Progenitor cell of endocrine pancreas (in vitro differentiated cells): ENCODE measurements at places on chromosomes 5 and 9. TPM values are rescaled to one million over a fixed set of nuclear protein-coding genes. Genes with fewer than 3 reads are reported as not detected.

DNA sequence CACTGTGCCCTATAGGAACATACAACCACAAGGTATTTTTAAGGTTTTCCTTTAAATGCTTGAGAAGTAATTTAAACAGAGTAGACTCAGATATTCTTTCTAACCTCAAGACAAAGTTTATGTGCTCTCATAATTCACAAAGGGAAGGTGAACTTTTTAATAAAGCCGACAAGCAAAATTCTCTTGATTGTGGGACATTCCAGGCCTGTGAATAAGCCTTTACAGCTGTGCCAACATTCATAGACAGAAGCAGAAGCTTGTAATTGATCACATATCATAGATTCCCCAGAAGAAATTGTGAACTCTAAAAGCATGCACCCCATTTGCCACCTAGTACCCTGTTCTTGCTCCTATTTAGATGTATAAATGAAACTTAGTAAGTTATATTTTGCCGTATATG lies 1107.8 kb upstream of the SEMA6A start:
- no peak for DNase-seq

- DNase-seq = no peak
These were observed 110.3 kb downstream of the SLC12A2 start for GRCh38 chr5:128193665-128194390.

DNA sequence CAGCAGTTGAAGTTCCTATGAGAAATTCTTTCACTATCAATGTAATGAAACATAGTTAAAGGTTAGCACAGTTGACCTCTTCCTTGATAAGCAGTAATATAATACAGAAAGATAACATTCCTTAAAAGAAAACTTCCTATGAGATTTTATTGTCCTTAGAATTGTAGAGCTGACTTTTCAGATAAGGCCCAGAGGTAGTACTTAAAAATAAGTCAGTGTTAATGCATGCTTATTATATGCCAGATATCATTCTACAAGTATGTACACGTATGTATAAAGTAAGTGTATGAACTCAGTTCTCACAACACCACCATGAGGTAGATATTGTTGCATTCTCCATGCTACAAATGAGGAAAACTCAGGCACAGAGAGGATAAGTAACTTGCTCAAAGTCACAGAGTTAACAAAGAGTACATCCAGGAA lies 15.3 kb downstream of the AP3S1 start:
- no peak for DNase-seq

- DNase-seq = no peak
These were observed 121.2 kb upstream of the IRX2 start for GRCh38 chr5:2872676-2873075.

DNA sequence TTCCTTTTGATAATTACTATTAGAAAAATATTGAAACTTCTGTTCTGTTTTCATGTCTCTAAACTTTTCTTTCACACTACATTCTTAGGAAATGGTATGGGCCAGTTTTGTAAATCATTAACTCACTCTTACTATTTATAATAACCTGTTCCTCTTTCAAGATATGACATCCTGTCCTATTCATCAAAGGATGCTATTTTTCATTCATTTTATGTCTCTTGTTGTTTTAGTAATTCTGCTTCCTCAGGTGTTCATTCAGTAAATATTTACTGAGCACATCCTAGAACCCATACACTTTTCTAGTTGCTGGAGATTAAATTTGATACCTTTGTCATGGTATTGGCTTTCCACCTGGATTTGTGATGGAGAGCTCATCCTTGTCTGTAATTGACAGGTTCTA lies 58.0 kb downstream of the GDA start:
- DNase-seq = no peak

DNA sequence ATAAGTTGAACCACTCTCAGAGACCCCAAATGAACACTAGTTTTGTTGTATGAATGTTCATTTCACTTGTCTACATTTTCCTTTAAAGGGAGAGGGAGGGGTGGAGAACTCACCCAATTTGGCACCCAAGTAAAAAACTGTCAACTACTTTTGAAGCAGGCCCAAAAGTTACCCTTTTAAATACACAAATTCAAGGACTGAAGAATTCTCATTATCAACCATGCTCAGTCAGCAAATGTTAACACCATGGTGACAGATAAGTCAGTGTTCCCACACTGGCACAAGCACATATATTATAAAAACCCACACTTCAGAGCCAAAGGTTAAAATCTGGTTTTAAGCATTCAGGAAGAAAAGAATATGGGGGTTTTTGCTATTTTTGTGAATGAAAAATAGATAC lies 31.6 kb downstream of the CSNK1A1 start:
- no peak for DNase-seq

DNA sequence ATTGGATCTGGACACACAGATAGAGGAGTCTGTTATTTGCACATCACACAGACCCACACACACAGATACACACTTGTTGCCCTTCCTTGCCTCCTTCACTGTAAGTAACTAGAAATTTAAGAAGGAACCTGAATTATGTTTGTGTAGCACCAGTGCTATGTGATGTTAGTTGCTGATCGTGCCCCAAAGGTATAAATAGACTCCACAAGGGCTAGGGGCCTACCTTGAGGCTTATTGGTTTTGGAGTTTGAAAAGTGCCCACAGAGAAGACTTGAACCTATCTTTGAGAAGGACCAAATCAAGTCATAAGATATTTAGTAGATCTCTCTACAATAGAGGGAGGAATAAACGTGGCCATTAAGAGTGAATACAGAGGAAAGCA lies 8.8 kb upstream of the TGFBI start:
- no peak for DNase-seq

DNA sequence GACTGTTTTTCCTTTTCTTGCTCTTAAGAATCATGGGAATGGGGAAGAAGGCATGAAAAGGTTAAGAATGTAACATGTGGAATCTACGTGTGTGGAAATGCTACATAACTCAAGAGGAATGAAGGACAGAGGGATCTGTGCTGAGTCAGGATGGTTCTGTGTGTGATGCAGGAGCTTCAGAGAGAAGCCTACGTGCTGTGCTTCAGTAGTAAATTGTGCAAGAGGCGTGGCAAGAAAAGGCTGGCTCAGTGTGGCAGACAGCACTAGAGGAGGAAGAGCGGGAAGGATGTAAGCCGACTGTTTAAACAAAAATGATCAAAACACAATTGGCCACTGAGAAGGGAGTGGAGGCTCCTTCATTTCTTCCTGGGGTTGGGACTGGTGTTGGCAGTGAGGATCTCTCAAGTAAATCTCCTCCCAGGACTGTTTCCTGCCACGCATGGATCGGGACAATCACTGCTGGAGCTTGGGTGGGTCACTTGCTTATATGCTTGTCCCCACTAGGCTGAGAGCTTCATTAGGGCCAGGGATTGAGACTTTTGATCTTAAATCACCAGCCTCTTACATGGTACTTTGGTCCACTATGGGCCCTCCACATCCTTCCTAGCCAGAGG lies 59.4 kb upstream of the BASP1 start:
- DNase-seq = no peak

DNA sequence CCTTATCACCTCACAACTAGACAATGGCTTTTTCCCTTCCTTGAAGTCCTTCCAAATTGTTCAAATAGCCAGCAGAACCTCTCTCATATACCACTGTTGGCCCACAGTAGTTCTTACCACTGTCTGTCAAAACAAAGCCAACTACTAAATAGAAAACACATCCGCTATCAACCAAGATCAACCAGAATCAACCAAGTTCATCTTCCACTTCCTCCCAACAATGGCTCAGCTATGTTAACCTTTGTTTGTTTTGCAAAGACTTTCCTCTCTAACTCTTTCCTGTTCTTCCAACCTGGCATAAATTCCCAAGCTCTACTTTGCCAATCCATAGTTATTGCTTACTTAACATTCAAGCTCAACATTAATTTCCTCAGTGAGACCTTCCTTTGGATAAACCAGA lies 15.2 kb downstream of the ELL2 start:
- DNase-seq = no peak

DNA sequence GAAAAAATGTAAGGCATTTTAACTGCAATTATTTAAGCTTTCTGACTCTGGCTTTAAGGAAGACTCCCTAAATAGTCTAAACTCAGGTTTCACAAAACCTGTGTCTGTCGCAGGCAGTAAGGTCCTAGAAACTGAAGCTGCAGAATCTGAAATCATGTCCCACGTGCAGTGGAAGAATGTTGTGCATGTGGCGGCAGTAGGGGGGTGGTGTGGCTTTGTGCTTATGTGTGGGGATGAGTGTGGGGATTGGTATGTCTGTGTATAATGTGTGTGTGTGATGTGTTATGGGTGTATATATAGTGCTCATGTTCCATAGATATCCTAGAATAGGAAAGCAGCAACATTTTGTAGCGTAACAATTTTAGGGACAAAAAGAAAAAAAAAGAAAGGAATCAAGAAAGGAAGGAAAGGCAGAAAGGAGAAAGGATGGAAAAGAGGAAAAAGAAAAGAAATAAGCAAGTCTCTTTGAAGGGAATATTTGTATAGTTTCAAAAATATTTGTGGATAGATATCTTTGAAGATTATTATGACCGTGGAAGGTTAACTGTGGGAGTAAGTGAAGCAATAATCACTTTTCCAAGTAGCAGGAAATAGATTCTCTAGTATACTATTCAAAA lies 6.6 kb downstream of the ANKDD1B start:
- no peak for DNase-seq

DNA sequence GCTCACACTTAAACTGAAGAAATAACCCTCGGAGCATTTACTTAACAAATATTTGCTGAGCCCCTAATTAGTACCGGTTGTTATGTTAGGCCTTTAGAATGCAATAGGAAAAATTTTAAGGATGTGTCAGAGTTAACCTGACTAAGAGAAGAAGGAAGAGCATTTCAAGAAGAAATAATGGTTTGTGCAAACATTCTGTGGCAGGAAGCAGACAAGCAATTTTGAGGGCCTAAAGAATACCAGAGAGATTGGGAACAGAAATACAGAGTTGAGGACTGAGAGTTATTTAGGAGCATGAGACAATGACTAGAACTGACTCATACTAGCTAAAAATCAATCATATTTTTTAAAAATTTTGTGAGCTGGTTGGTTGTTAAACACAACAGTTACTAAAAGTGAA lies 218.8 kb downstream of the PRR16 start:
- no peak for DNase-seq

- no peak for DNase-seq
These were observed 99.3 kb downstream of the ANGPTL2 start for GRCh38 chr9:127022913-127023660.

DNA sequence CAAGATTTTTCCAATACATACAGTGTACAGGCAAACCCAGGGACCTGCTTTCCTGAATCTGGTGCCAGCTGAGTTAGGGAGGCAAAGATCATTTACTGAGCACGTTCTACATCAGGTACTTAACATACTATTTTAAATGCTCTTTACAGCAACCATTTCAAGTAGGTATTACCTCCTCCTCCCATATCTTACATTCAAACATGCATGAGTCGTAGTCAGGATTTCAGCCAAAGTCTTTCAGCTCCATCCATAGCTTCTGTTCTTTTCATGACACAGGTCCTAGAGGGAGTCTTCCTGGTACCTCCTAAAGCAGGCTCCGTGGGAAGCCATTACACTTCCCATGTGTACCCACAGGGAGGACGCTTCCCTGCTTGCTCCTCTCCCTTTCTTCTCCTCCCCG lies 11.7 kb downstream of the KCNV2 start:
- no peak for DNase-seq

DNA sequence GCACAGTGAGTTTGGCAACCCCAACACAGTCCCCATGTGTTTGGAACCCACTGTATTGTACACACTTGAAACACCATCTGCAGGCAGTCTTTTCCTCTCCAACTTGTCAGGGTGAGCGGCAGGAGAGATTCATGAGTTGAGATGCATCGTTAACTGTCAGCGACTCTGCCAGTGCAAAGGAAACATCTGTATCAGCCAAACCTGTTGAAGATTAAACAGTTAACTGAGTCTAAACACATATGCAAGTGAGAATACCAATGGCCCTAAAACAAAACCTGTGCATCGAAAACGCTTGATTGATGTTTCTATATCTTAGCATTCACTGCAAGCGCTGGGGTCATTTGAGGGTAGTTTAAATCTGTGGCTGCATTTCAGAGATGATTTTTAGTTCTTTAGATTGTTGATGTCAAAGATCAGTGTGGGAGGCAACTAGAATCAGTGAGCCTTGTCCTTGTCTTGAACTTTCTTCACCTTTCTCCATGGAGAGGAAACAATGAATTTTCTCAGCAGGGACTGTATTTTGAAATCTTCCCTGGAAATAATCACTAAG lies 41.3 kb upstream of the PAM start:
- DNase-seq = no peak

GRCh38 chr9:91966503-91966902 lies 16.5 kb upstream of the ROR2 start:
- no peak for DNase-seq

DNA sequence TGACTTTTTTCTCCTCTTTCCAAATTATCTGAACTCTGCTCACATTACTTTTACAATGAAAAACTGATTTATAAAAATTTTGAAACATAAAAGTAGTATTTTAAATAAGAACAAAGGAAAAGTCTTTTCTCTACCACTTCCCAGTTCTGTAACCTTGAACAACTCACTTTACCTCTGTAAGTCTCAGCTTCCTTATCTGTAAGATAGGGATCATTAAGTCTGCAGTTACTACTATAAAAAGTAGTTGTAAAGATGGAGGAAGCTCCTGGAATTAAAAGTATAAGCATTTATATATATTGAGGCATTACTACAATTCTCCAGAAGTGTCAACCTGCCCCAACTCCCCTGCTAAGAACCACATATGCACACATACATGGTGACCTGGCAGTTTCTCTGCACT lies 88.0 kb downstream of the TTC39B start:
- no peak for DNase-seq

- no peak for DNase-seq
These were observed 135.1 kb downstream of the KIF4B start for GRCh38 chr5:155148694-155149093.

The PRDM9 gene
- total RNA-seq = not detected in 2 replicates

The CCL21 gene
- total RNA-seq = not detected in 2 replicates

The ADAMTS12 gene
- total RNA-seq = 5.2 and 7.8 TPM in 2 replicates

The WDR31 gene
- total RNA-seq = 5.1 and 5.7 TPM in 2 replicates

The IFNA2 gene
- total RNA-seq = not detected in 2 replicates

The ZNF366 gene
- total RNA-seq = not detected in 2 replicates

The IFNA21 gene
- not detected in 2 replicates for total RNA-seq

The EEIG1 gene
- 48.2 and 54.1 TPM in 2 replicates for total RNA-seq

The INSL4 gene
- total RNA-seq = not detected in 2 replicates

The PAIP1 gene
- total RNA-seq = 124 and 135 TPM in 2 replicates
